Stimulated activated CD4-positive, alpha-beta T cell treated with anti-CD3 and anti-CD28 coated beads, Interleukin-12 subunit alpha, Interleukin-12 subunit beta, amount 100 ng/mL, for 48 hours (primary cell): ENCODE measurements at places on chromosomes 5 and 9.
A peak's percentile ranks its signal among the peaks of the same experiment; 100 is the strongest.

- no peak for DNase-seq
Observed at GRCh38 chr9:134370638-134371037, 44.4 kb downstream of the RXRA start.

DNA sequence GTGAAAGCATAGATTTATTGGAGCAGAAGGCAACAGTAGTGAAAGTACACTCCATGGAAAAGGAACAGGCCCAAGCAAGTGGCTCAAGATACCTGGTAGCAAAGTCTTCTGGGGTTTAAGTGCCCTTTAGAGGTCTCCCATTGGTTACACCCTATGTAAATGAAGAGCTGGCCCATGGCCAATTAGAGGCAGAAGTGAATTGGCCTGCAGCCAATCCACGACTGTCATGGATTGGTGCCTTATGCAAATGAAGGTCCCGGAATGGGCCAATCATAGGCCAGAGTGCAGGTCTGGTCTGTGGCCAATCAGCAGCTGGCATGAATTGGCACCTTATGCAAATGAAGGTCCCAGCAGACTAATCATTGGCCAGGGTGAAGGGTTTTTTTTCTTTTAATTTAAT, 64.2 kb upstream of the PCSK5 start:
- DNase-seq: no peak

DNA sequence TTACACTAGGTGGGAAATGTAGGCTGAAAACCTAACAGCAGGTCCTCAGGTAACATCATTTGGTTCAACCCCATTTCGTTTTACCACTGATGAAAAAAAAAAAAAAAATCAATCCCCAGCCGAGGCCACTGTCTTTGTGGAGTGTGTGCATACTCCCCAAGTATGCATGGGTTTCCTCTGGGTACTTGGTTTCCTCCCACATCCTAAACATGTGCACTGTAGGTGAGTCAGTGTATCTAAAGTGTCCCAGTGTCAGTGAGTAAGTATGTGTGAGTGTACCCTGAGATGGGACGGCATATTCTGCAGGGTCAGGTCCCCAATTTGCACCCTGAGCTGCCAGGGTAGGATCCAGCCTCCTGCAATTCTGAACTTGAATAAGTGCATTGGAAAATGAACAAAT, 966.5 kb upstream of the DMAC1 start:
- no peak for DNase-seq

GRCh38 chr5:127060470-127060985, 12.8 kb downstream of the C5orf63 start:
- no peak for DNase-seq

- DNase-seq: no peak
Observed at GRCh38 chr9:16119261-16120230, 566.7 kb downstream of the CCDC171 start.

GRCh38 chr5:18740301-18740700, 1106.0 kb downstream of the TAF11L14 start:
- DNase-seq: no peak

GRCh38 chr9:108606401-108606800, 249.4 kb downstream of the ACTL7B start:
- no peak for DNase-seq

DNA sequence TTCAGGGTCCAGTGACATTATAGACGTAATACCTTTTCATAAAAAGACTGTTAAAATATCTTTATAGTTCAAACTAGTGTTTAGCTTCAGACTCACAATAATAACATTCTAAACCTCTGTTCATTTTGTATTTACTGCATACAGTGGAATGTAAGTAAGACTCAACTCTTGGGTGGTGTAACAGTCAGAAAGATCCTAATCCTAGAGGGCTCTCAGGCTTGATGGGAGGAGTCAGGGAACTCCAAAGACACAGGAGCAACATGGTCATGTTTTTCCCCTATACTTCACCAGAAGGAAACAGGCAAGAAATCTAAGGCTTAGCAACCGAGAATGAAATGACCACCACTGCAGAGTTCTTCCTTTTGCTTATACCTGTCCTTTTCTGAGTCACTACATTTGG, 82.6 kb downstream of the MRPS27 start:
- DNase-seq: no peak

GRCh38 chr5:91059409-91059808, 323.7 kb downstream of the ARRDC3 start:
- no peak for DNase-seq

- no peak for DNase-seq
Observed at GRCh38 chr5:72507231-72507906, at the start of gene ZNF366. Gene ZNF366 (minus strand): TSS chr5:72507410. CDS start chr5:72461496, 45,914 bp downstream.

- DNase-seq: no peak
Observed at GRCh38 chr5:179890751-179891682, 16.7 kb downstream of the TBC1D9B start.

GRCh38 chr9:121324316-121324715, 45.7 kb downstream of the STOM start:
- DNase-seq: no peak

GRCh38 chr5:35855187-35855586, 1.5 kb upstream of the IL7R start:
- DNase-seq: no peak

GRCh38 chr9:133508046-133508445, 16.7 kb downstream of the MYMK start:
- no peak for DNase-seq

DNA sequence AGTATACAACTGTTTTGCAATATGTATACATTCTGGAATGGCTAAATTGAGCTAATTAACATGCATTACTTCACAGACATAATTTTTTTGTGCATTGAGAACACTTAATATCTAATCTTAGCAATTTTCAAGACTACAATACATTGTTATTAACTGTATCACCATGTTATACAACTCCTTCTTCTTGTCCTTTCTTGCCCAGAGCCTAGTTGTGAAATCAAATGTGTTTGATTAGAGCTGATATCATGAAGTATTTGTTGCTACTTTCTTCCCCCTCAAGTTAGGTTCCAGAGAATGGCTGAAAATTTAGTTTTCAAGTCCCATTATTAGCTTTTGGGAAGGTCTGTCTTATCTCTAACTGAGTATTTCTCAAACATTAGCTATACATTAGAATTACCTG, 607.8 kb downstream of the PSAT1 start:
- no peak for DNase-seq

- no peak for DNase-seq
Observed at GRCh38 chr5:149937610-149938009, 7.0 kb downstream of the PDE6A start.

GRCh38 chr5:89072842-89073672, 190.1 kb upstream of the MEF2C start:
- DNase-seq: no peak

DNA sequence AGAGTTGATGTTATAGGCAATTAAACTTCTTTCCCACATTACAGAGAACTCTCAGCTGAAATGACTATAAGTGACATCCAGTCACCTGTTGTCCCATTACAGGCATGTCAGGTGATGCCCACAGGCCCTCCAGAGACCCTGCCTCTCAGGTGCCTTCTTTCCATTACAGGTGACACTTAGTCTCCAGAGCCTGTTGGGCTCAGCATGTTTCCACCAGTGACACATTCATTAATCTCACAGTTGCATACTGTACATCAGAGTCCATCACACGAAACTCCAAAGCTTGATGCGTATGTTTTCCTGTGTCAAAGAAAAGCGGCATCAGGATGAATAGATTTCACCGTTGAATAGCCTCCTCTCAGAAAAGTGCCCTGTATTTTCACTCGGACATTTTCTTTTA, 14.6 kb downstream of the PRUNE2 start:
- DNase-seq: no peak

- DNase-seq: no peak
Observed at GRCh38 chr5:175599210-175599609, 58.7 kb upstream of the HRH2 start.

- no peak for DNase-seq
Observed at GRCh38 chr5:126360467-126360866, 62.7 kb upstream of the GRAMD2B start.

DNA sequence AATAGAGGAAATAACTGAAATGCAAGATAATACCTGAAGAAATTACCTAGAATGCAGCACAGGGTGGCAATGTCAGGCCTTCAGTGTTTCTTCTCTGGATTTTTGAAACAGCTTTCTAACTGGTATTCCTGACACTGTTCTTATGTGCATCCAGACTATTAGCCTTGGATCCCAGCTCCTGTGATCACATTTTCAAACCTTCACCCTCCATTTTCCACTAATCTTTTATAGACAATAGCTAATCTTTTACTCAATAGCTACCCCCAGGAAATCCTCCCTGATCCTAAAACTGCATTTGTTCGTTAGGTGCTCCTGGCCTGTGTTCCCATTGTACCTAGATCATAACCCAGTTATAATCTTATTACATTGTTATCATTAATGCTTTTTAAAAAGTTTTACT, 101.5 kb upstream of the DHFR start:
- no peak for DNase-seq

GRCh38 chr9:84557751-84558150, 111.8 kb upstream of the NTRK2 start:
- no peak for DNase-seq

DNA sequence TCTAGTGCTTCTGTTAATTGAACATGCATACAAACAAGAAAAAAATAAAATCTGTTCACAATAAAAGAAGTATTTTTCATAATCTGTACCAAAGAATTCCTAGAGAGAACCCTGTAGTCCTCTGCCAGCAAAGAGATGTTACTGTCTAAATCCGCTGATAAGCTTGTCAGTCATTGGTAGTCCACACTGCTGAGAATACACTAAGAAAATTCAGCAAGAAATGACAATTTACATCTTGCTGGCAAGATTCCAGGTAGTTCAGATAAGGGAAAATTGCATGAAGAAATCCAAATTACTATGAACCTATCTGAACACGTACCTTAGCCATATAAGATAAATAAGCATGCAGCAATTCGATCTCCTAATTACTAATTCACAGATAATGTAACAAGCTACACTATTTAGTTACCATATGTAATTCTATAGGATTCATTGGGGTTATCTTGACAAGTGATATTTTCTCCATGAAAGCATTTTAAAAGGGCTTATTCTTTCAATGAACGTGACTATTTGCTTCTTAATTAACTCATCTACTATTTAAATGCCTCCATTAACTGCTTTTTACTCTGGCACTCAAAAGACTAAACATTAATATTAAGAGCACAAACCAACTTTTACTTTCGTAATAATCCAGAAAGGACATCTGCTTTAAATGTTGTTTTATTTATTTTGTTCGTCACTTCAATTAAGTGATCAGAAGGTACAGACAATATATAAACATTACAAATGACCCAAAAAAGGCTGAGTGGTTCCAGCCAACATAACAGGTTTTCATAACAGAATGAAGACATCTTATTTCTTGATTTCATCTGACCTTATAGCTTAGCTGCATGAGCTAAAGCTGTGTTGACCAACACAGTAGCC, 9.7 kb downstream of the MPDZ start:
- DNase-seq: no peak

GRCh38 chr9:99253134-99253533, 31.1 kb downstream of the SEC61B start:
- peak; percentile 24 for DNase-seq

DNA sequence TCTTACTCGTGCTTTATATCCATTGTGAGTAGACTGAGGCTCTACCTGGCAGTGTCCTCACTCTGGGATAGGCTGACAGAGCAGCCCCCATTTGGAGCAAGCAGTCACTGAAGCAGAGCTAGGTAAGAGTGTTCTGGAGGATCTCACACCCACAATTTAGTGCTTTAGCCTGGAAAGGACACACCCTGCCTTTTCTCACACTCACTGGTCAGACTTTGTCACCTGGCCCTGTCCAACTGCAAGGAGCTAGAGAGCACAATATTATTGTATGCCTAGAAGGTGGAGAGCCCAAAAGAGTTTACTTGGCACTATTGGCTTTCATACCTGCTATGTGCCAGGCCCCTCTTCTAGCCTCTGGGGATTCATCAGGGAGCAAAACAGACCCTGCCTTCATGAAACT, 141.9 kb downstream of the MAST4 start:
- DNase-seq: no peak

DNA sequence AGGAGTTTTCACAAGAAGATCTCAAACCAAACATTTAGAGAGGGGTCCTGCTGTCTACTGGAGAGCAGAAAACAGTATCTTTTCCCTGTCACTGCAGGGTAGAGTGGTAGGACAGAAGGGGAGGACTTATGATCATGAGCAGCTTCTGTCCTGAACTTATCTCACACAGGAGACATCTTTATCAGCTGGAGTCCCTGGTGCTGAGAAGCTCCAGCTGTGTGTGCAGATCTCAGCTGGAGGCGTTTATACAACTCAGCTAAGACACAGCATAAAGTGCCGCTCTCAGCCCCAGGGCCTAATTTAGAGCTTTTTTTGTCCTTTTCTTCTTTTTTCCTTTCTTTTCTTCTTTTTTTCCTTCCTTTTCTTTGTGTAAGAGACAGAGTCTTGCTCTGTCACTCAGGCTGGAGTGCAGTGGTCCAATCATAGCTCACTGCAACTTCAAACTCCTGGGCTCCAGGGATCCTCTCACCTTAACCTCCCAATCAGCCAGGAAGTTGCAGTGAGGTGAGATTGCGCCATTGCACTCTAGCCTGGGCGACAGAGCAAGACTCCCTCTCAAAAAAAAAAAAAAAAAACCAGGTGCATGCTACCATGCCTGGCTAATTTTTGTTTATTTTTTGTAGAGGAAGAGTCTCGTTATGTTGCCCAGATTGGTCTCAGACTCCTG, 31.9 kb downstream of the CCDC125 start:
- no peak for DNase-seq

DNA sequence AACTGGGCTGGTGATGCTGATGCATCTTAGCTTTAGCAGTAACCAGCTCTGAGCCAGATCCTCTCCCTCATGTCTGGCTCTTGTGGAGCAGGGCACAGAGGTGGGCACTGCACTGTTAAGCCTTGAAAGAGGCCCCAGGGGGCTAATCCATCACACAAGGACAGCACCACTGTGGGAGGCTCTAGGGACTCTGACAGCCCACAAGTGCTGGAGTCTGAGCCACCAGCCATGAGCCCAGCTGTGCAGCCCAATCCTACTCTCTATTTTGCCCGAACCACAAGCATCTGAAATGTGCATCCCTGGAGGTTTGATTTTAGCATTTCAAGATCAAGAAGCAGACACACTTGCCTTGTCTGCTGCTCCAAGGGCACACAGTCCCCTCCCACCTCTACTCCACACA, 407.1 kb upstream of the TRPC7 start:
- no peak for DNase-seq

DNA sequence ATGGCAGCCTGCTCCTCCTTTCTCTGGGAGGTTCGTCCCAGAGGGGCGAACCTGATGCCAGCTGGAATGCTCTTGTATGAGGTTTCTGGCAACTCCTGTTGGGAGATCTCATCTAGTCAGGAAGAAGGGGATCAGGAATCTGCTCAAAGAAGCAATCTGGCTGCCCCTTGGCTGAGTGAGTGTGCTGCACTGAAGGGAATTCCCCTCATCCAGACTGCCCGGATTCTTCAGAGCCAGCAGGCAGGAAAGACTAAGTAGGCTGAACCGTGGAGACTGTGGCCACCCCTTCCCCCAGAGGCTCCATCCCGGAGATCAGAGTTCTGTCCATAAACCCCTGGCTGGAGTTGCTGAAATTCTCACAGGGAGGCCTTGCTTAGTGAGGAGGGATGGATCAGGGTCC, 476.0 kb downstream of the CSNK1G3 start:
- no peak for DNase-seq

DNA sequence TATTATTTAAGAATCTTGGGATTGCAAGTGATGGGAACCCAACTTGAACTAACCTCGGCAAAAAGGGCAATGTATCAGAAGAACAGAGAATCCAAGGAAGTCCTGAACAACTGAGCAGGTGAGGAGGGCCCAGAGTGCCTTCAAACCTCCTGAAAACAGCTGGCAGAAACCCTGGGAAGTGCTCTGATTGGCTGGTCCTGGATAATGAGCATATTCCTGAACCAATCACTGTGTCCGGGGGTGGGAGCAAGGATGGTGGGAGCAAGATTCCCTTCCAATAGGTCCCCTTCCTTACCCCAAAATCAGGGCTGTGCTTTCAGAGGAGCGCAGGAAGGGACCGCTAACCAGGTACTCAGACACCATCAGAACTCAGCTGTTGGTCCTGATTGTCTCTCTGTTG, 31.9 kb upstream of the TBC1D2 start:
- DNase-seq: no peak
